ENCODE measurements at places on chromosomes 4 and X.
A peak's percentile ranks its signal among the peaks of the same experiment; 100 is the strongest.

DNA sequence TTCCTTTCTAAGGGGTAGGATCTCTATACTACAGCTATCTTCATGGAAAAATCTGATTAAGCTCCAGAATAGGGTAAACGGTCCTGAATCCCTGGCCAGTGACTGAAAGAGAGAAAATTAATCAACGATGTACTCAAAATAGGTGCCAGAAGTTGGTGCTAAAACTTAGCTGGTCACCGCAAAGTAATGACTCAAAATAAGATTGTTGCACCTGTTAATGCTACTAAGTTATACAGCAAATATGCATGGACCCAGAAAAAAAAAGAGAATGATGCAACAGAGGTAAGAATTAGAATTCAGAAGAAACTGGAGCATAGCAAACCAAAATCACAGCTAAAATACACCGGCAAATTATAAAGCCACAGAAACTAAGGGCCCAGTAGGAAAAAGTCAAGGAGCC, 239.7 kb upstream of the FAM241A start:
- no peak overlapping the region for H3K27ac ChIP-seq
- no peaks in the 10 kb centered on the region for H3K4me1 ChIP-seq
- H3K4me3 ChIP-seq = no peak overlapping the region
- no peaks in the 10 kb centered on the region for H3K36me3 ChIP-seq
- H3K27me3 ChIP-seq = no peaks in the 10 kb centered on the region

GRCh38 chr4:139669890-139670289, 4.3 kb downstream of the MGST2 start:
- no peak overlapping the region for H3K27ac ChIP-seq
- no peak for DNase-seq
- peaks cover 2% of the 10 kb centered on the region for H3K36me3 ChIP-seq
- peaks cover 18% of the 10 kb centered on the region for H3K4me1 ChIP-seq

DNA sequence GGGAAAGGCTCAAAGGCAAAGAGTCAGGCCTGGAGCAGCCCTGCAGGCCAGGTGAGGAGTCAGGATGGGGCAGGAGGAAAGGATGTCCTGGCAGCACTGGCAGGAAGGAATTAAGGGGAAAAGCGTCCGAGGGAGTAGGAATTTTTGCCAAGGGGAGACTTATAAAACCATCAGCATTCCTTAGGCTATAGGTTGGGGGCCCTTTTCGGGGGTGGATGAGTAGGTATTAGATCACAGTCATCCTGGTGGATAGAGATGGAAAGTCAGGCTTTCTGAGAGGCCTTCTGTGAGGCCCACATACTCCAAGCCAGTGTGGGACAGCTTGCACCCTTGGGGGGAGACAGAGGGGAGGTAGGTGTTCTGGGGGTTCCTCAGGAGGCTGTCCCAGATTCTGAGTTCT, 12.3 kb downstream of the STARD8 start:
- no peaks in the 10 kb centered on the region for H3K4me1 ChIP-seq
- no peak overlapping the region for H3K4me3 ChIP-seq
- no peaks in the 10 kb centered on the region for H3K36me3 ChIP-seq

DNA sequence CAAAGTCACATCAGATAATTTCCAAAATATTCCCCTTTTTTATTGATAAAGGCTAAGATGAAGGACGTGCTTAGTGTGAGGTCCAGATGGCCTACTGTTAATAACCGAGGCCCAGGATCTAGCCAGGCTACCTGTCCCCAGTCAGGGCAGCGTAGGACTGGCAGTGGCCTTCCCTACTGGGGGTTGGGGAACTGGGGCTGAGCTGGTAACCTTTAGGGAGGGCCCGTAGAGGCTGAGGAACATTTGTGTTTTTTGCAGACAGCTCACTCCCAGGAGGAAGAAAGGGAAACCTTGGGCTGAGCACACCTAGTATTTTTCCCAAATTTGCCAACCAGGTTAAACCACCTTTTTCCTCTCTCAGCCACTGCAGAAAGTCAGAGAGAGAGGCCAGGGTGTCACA, 59.1 kb downstream of the KLF3 start:
- peaks cover 7% of the 10 kb centered on the region for H3K4me1 ChIP-seq
- no peaks in the 10 kb centered on the region for H3K27me3 ChIP-seq
- no peaks in the 10 kb centered on the region for H3K36me3 ChIP-seq
- H3K4me3 ChIP-seq = no peak overlapping the region
- H3K27ac ChIP-seq = no peak overlapping the region
- DNase-seq = no peak

GRCh38 chrX:84909151-84909550, 94.5 kb upstream of the APOOL start:
- H3K27me3 ChIP-seq = no peaks in the 10 kb centered on the region
- H3K4me1 ChIP-seq = no peaks in the 10 kb centered on the region
- no peak overlapping the region for H3K27ac ChIP-seq
- no peak for DNase-seq
- peaks cover 2% of the 10 kb centered on the region for H3K36me3 ChIP-seq

GRCh38 chr4:108144451-108144850, 24.3 kb downstream of the LEF1 start:
- peak overlapping the region; percentile 85 for H3K27ac ChIP-seq
- H3K36me3 ChIP-seq = peaks cover 7% of the 10 kb centered on the region
- peak overlapping the region; percentile 81 for H3K4me3 ChIP-seq
- DNase-seq = no peak
- H3K4me1 ChIP-seq = peaks cover 60% of the 10 kb centered on the region
